T-helper 9 cell (primary cell): ENCODE measurements at places on chromosomes 7 and 10.

- no peak for DNase-seq
Measured at GRCh38 chr7:158365267-158365666, 222.4 kb downstream of the PTPRN2 start.

GRCh38 chr10:69416695-69417094 is at the start of gene TACR2:
TSS of gene TACR2 (minus strand) at chr10:69416918. CDS start at chr10:69416323, 595 bp downstream.
- no peak for DNase-seq

- no peak for DNase-seq
Measured at GRCh38 chr7:43735802-43736603, 6.7 kb upstream of the COA1 start.

DNA sequence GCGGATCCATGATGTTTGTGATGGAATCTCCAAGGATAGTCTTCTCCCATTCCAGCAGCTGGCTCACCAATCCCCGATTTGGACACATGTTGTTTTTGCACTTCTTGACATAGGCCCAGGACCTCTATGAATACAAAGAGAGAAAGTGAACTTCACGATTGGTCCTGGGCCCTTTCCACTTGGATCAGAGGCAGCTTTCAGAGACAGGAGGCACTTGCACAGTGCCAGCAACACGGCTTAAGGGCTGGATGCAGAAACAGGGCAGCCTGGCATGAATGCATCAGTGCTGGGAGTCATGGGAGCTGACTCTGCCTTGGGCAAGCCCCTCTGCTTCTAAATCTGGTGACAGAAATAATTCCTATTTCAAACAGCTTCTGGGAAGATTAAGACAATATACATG is 2.1 kb upstream of the TMEM120A start:
- no peak for DNase-seq

DNA sequence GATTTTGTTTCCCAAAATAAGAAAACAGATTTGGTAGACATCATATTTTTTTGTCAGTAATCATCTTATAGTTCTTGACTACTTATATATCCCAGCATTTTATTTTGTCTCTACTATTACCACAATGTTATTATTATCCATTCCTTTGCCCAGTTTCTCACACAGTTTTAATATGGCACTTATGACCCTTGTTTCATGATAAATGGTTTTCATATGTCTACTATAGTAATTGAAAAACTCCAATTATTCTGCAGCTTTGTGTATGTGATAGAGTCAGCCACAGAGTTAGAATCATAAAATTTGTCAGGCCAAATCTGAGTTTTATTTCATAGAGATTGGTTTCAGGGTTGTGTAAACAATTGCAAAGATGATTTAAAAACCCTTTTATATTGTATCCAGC is 203.9 kb downstream of the MALRD1 start:
- no peak for DNase-seq

- DNase-seq: no peak
Measured at GRCh38 chr7:101723835-101724234, 93.6 kb upstream of the CUX1 start.

DNA sequence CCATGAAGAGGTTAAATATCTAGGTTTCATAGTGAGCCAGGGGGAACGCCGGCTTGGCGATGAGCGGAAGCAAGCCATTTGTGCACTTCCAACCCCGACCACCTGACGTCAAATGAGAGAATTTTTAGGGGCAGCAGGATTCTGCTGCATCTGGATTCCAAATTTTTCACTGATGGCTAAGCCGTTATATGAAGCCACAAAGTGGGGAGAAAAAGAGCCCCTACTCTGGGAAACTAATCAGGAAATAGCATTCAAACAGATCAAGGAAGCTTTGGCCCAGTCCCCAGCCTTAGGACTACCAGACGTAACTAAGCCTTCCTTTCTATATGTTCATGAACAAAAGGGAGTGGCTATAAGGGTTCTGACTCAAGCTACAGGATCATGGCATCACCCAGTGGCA is 12.9 kb upstream of the ADCK2 start:
- no peak for DNase-seq

DNA sequence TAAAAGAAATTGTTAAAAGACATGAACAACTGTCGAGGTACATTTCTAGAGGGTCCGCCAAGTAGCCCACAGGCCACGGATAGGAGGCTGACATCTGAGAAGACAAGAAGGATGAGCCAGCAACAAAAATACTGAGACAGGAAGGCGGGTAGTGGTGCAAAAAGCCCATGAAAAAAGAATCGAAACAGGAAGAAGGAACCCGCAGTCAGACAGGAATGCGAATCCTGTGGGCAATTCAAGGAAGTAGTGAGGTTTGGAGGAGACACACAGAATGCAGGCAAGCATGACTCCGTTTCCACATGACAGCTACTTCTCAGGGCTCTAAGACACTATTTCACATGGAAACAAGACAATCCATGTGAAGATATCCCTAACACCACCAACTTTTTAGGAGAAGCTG is 125.2 kb downstream of the DOCK4 start:
- no peak for DNase-seq

GRCh38 chr10:129972145-129972965 is 8.3 kb upstream of the EBF3 start:
- no peak for DNase-seq

- DNase-seq: no peak
Measured at GRCh38 chr7:20514364-20514763, 101.1 kb upstream of the ABCB5 start.

- DNase-seq: no peak
Measured at GRCh38 chr10:128804411-128804810, 662.6 kb upstream of the MGMT start.

DNA sequence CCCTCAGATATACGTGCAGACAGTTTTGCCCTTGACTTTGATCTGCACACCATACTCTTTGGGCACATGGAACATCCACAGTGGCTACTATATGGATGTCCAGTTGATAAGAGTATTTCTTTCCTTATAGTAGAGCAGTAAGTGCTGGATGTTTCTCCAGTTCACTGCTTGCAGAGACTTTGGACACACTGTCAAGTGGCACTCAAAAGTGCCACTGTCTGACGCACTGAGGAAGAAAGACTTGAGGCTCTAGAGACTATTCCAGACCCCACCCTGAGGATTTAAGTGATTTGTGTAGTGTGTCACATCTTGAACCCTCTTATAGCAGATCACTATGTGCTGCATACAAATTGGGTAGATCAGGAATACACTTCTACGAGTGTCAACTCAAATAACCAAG is 179.1 kb downstream of the GNAI1 start:
- no peak for DNase-seq

- no peak for DNase-seq
Measured at GRCh38 chr7:26534649-26535482, 243.2 kb downstream of the SNX10 start.

GRCh38 chr7:43799605-43800004 is 41.1 kb downstream of the BLVRA start:
- no peak for DNase-seq

DNA sequence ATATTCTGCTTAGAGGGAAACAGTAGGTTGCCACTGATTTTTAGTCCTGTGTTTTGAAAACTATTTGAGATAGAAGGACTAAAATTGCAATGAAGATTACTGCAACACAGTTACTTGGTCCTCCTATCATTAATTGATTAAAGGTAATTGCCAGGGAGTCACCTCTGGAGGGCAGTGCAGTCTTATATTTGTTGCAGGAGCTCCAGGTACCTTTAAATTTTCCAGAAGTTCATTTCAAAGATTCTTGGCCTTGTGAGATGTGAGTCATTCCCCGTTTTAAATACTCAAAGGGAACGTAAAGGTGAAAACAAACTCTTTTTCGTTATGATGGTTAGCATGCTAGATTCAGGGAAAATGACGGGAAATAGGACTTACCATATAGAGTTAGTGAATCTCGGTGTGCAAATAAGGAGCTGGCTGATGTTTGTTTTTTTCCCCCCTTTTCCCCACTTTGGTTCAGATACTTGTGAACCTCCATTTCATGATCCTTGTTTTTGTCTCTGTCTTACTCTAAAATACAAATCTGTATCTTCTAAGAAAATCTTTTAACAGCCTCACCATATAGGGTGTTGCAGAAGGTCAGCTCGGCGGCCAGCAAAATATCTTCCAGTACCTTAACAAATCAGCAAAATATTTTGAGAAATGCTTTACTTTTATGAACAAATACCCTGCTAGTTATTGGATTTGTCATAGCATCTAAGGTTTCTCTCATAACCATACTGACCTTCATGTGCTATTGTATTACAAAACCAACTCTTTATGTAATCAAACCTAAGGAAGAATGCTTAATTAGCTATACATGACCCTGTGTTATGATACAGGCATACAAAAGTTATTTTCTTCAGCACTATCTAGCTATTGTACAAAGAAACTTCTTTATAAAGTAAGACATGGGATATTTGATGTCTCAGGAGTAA is 143.0 kb upstream of the HDAC9 start:
- no peak for DNase-seq

DNA sequence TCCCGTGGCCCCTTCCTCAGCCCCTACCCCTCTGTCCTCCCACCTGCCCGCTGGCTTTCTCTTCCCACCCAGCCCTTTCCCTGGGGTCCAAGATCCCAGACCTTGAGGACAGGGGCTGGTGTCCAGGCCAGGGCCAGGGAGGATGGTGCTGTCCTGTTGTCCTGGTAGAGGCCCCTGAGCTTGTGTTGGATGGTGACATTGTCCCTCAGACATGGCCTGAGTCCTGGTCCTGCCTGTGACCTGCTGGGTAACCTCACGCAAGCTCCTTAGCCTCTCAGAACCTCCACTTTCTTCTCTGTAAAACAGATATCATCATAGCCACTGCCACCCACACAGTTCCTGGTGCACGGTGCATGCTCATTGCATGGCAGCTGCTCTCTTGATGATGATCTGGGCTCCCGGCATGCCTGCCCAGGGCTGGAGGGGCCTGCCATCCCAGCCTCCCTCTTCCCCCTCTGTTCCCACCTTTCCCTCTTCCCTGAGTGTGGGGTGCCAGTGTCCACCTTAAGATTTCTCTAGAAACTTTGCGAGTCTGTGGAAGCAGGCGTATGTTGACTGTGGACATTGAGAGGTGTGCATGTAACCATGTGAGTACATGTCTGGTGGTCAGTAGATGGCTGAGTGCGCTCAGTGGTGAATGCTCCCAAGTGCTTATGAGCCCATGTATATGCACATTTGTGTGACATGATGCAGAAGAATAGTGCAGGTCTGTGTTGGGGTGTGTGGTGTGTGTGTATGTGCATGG is 60.4 kb downstream of the NEURL1 start:
- DNase-seq: no peak

DNA sequence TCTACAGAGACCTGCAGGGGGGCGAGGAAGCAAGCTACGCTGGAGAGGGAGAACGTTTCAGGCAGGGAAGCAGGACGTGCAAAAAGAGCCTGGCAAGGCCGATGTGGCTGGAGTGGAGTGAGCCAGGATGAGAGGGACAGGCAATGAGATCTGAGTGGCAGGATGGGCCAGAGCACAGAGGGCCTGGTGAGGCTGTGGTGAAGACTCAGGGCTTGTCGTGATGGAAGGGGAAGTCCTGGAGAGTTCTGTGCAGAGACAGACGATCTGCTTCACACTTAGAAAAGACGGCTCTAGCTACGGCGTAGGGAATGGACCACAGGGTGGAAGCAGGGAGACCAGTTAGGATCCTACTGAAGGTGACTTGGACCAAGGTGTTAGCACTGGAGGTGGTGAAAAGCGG is 87.0 kb downstream of the SH3PXD2A start:
- DNase-seq: no peak

GRCh38 chr7:114759347-114760062 is 162.4 kb upstream of the MDFIC start:
- DNase-seq: no peak

DNA sequence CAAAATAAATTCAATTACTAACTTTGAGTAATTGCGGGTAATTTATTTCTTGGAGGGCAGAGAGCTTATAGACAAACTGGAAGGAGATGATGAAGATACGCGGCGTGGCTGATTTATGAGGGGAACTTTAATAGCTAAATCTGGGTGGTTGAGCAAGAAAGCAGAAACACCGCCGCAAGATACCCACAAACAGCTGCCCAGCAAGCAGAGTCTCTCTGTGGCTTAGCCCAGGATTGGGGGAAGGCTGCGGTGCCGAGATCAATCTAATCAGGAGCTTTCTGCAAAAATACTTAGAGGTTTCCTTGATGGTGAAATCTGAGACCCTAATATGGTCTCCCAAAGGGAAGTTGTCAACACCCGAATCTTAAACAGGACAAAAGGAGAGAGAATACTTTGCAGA is 94.9 kb upstream of the MGMT start:
- no peak for DNase-seq

DNA sequence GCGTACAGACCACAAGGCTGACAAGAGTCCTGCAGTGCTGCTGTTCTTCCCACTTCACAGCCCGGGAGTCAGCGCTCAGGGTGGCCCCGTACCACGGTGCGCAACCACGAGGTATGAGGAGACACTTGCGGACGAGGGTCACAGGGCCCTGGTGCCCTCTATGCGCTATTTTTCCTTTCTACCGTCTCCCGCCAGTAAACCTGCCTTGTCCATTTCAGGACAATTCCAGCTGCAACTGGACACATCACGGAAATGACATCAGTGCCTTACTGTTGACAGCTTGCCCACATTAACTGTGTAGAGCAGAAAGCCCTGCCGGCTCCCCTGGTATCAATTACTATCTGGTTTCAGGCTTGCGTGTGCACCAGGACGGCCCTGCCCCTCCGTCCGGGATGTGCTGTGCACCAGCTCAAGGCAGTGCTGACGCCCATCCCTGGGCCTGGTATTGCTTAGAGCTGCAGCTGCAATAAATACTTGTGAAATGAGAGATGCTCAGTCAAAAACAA is 65.1 kb downstream of the ZRANB1 start:
- no peak for DNase-seq

- no peak for DNase-seq
Measured at GRCh38 chr10:4670737-4671136, 155.3 kb upstream of the AKR1E2 start.

DNA sequence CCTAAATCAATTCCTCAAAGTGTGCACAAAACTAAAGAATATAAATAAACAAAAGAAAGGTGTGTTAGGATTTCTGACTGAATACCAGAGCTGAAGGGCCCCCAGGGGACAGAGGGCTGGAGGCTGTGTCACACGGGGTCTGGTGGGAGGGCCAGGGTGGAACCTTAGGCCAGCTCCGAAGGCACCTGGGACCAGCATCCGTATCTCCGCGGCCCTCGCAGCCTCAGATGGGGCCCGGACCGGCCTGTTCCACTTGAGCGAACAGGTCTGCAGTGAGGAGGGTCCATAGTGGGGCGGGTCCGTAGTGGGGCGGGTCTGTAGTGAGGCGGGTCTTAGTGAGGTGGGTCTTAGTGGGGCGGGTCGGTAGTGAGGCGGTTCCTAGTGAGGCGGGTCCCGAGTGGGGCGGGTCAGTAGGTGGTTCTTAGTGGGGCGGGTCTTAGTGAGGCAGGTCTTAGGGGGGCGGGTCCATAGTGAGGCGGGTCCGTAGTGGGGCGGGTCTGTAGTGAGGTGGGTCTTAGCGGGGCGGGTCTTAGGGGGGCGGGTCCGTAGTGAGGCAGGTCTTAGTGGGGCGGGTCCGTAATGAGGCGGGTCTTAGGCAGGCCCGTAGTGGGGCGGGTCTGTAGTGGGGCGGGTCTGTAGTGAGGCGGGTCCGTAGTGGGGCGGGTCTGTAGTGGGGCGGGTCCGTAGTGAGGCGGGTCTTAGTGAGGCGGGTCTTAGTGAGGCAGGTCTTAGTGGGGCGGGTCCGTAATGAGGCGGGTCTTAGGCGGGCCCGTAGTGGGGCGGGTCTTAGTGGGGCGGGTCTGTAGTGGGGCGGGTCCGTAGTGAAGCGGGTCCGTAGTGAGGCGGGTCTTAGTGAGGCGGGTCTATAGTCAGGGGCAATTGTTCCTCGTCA is 15.1 kb downstream of the GPR146 start:
- no peak for DNase-seq

GRCh38 chr10:6232225-6232807 is 29.6 kb downstream of the PFKFB3 start:
- DNase-seq: no peak
